CD8-positive, alpha-beta memory T cell (primary cell): ENCODE measurements at places on chromosomes 6 and 20. TPM values are rescaled to one million over a fixed set of nuclear protein-coding genes. Genes with fewer than 3 reads are reported as not detected.
A peak's percentile ranks its signal among the peaks of the same experiment; 100 is the strongest.

- H3K4me1 ChIP-seq: no peaks in the 10 kb centered on the region
- no peaks in the 10 kb centered on the region for H3K27me3 ChIP-seq
- no peak overlapping the region for H3K4me3 ChIP-seq
- DNase-seq: no peak
- H3K27ac ChIP-seq: no peak overlapping the region
Measured at GRCh38 chr20:43803276-43803675, 76.5 kb upstream of the GTSF1L start.

GRCh38 chr6:46963039-46963438, 41.3 kb upstream of the ADGRF5 start:
- no peak for DNase-seq
- H3K4me1 ChIP-seq: no peaks in the 10 kb centered on the region
- no peaks in the 10 kb centered on the region for H3K36me3 ChIP-seq
- no peak overlapping the region for H3K27ac ChIP-seq
- no peaks in the 10 kb centered on the region for H3K27me3 ChIP-seq
- H3K4me3 ChIP-seq: no peak overlapping the region

GRCh38 chr6:34259529-34260069, 10.8 kb upstream of the SMIM29 start:
- H3K27me3 ChIP-seq: no peaks in the 10 kb centered on the region
- no peak overlapping the region for H3K27ac ChIP-seq
- no peaks in the 10 kb centered on the region for H3K36me3 ChIP-seq
- no peak overlapping the region for H3K4me3 ChIP-seq

DCDC2 gene
- total RNA-seq: not detected

DNA sequence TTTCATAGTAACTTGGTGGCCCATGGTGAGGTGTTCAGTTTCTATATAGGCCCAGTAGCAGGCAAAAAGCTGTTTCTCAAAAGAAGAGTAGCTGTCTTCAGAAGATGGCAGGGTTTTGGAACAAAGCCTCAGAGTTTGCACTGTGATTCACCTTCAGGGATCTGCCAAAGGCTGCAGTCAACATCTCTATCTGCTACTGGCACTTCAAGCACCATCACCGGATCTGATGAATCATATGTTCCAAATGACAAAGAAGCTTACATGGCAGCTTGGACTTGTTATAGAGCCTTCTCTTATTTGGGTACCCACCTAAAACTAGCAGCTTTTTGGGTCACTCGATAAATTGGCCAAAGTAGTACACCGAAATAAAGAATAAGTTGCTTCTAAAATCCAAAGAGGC, 39.5 kb downstream of the PKIB start:
- H3K4me3 ChIP-seq: no peak overlapping the region
- H3K36me3 ChIP-seq: no peaks in the 10 kb centered on the region
- H3K27ac ChIP-seq: no peak overlapping the region
- no peak for DNase-seq
- H3K4me1 ChIP-seq: no peaks in the 10 kb centered on the region
- no peaks in the 10 kb centered on the region for H3K27me3 ChIP-seq

SALL4 gene
- total RNA-seq: not detected

CALHM4 gene
- not detected for total RNA-seq

GRCh38 chr6:71130277-71130676, 158.3 kb upstream of the OGFRL1 start:
- no peaks in the 10 kb centered on the region for H3K4me1 ChIP-seq
- no peak overlapping the region for H3K27ac ChIP-seq
- H3K27me3 ChIP-seq: peaks cover 7% of the 10 kb centered on the region

ADTRP gene
- total RNA-seq: 3.9 TPM

SIRPB2 gene
- total RNA-seq: not detected

COL20A1 gene
- total RNA-seq: not detected

GRCh38 chr6:137798846-137799245, 68.2 kb upstream of the TNFAIP3 start:
- peak; percentile 39 for DNase-seq
- H3K4me3 ChIP-seq: no peak overlapping the region
- no peak overlapping the region for H3K27ac ChIP-seq
- H3K4me1 ChIP-seq: peaks cover 38% of the 10 kb centered on the region
- no peaks in the 10 kb centered on the region for H3K36me3 ChIP-seq

GRCh38 chr6:46246081-46246480, 75.3 kb upstream of the ENPP5 start:
- H3K27me3 ChIP-seq: no peaks in the 10 kb centered on the region
- H3K4me1 ChIP-seq: no peaks in the 10 kb centered on the region
- H3K36me3 ChIP-seq: no peaks in the 10 kb centered on the region
- no peak overlapping the region for H3K4me3 ChIP-seq
- H3K27ac ChIP-seq: no peak overlapping the region

GRCh38 chr6:75250552-75250951, 7.0 kb upstream of the COX7A2 start:
- DNase-seq: no peak
- H3K36me3 ChIP-seq: peaks cover 2% of the 10 kb centered on the region
- no peak overlapping the region for H3K27ac ChIP-seq
- no peaks in the 10 kb centered on the region for H3K27me3 ChIP-seq
- no peak overlapping the region for H3K4me3 ChIP-seq
- H3K4me1 ChIP-seq: no peaks in the 10 kb centered on the region

DNA sequence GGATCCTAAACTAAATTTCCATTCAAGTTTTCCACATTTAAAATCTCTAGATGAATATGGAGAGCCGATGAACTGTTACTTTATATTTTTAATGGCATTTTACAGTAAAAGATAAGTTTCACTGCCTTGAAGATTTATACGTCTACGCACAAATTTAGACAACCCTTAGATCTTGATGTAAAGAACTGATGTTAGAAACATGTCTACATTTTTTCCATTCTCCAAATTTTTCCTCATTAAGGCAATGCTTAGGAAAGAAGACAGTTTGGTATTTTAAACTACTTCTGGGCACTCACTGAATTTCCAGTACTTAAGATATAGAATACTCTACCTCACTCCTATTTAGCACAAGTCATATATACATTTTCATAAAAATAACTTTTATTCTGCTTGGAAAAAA, 45.4 kb downstream of the ME1 start:
- no peak overlapping the region for H3K4me3 ChIP-seq
- no peaks in the 10 kb centered on the region for H3K27me3 ChIP-seq
- no peaks in the 10 kb centered on the region for H3K4me1 ChIP-seq
- H3K36me3 ChIP-seq: no peaks in the 10 kb centered on the region
- no peak overlapping the region for H3K27ac ChIP-seq
- no peak for DNase-seq

SIRPD gene
- not detected for total RNA-seq

SOBP gene
- 1.0 TPM for total RNA-seq

DNA sequence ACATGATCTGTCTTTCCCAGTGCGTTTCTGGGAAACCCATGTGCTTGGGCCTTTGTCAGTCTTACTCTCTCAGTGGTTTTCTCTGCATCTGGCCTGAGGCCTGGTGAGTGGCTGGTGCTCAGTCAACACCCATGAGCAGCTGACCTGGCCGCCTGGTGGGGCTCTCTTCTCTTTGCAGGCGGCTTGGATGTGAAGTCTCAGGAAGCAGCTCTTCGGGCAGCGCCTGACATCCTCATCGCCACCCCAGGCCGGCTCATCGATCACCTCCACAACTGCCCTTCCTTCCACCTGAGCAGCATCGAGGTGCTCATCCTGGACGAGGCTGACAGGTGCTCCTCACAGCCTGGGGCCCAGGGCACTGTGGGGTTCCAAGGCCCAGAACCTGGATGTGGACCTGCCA, 10.8 kb downstream of the DDX27 start:
- no peaks in the 10 kb centered on the region for H3K27me3 ChIP-seq
- H3K27ac ChIP-seq: no peak overlapping the region
- H3K4me1 ChIP-seq: no peaks in the 10 kb centered on the region
- peaks cover 55% of the 10 kb centered on the region for H3K36me3 ChIP-seq
- no peak overlapping the region for H3K4me3 ChIP-seq

WFDC12 gene
- total RNA-seq: not detected
